ENCODE measurements at places on chromosomes 12 and 14.
A peak's percentile ranks its signal among the peaks of the same experiment; 100 is the strongest.

- peak; percentile 5 for DNase-seq
Observed at GRCh38 chr14:54776361-54777001, 126.1 kb downstream of the GCH1 start.

DNA sequence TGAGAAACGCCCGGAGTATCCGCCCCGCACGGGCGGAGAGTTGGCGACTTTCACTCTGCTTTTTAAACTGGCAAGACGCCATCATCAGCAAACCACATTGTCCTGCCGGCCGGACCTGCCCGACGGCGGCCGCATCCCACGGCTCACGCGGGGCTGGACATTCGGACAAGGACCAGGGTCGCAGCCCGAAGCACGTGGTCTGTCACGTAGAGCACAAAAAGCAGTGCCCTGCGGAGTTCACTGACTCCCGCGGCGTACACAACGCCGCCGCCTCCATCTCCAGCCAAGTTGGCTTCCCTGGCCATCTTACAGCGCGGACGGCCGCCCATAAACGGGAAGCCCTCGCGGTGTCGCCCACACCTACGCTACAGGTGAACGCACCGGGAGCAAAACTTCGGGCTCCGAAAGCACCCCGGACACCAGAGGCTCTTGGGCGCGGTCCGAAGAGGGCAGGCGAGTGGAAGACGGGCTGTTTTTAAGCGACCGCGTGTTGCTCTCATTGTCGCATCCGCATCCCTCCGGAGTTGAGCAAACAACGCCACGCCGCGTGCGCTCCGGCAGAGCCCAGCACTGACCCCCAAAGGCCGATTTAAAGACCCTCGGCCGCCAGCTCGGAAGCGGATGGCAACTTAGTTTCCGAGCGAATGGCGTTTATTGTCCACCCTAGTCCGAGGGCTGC is 966 bp downstream of the SINHCAF start:
- DNase-seq = no peak

GRCh38 chr12:101619026-101619786 is 24.4 kb downstream of the MYBPC1 start:
- DNase-seq = no peak

DNA sequence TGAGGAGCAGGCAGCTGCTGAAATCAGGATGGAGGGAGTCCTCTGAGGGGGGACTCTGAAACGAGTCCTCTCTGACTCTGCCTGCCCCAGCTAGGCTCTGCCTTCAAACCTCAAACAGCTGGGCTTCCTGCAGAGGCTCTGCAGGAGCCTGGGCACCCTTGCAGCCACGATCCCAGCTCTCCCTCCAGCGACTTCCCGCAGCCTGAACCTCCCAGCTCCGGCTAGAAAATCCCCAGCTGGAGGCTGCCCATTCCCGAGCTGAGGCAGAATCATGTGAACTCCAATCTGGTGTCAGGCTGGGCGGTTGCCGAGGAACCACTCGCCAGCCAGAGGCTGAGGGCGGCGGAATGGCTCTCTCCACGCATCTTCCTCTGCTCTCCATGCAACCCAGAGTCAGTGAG is at the start of gene GPR68:
Gene GPR68 (minus strand): TSS at position 204 of the 401 bp plus-strand sequence. CDS start 9,654 bp downstream, outside the sequence.
- DNase-seq = peak; percentile 22

DNA sequence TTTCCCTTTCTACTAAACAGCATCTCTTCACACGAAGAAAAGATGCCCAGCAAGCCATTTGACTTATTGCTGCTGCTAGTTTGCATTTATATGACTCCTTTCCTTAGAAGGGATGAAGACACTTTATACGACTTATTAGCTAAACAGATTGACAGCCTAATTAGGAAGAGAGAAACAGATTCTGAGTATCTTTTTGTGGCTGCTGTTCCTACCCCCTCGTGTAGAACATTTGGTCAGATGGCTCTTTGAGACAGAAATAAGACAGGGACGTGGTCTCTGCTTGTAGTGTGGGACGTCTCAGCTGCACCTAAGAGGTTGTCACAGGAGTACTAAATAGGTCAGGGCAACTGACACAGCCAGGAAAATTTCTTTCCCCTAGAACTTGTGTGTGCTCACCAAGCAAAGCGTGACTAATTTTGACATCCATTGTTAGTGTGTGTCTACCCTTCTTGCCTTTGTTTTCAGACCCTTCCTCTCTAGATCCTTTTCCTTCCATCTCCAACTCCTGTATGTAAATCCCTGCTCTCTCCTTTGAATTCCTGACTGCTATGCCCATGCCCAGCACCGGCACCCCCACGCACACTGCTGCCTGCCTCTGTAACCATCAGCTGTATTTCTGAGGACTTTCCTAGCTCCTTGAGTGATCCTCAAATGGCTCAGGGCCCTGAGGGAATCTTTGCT is 83.2 kb downstream of the DAD1 start:
- DNase-seq = no peak

DNA sequence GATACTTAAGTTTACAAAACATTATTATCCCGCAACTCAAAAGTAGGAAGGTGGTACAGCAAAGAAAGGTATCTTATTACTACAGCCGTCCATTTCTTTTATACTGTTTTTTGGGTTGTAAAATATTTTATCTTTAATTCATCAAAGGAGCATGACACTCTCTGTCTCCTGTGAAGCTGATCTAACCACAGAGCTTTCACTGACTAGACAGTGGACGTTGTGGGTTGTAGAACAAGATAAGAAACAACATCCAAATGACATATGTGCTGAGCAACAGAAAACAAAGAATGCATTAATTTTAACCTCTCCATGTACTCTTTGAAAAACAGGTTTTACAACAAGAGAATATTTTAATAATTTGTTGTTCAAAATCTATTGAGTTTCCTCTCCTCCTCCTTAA is 195.9 kb upstream of the FBXO33 start:
- no peak for DNase-seq

GRCh38 chr14:27730204-27730603 is 1036.4 kb upstream of the FOXG1 start:
- DNase-seq = no peak

DNA sequence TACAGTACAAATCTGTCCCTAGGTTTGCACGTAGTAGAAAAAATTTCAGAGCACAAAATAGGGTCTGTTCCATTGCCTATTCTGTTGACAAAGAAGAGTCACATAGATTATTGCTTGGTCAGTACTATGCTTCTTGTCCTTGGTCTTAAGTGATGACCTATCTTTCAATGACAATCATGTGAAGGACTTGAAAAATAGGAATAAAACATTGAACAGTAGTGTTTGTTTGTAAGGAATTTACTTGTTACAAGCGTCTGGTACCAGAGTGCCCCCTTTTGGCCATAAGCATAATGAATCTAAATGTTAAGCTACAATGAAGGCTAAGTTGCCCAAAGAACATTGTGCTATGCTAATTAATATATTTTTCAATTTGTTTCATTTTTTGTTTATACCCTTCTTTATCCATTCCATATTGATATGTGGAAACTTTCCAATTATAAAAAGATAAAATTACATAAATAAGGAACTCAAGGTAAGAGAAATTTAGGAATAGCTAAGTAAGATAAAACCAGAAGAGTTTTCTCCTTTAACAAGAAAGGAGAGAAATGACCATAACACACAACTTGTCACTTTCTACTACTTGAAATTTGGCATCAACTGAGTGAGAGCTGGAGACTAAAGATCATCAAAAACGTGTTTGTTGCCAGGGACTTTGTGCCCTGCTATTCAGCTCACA is 204.7 kb downstream of the EPS8 start:
- DNase-seq = no peak

GRCh38 chr14:80607430-80608190 is 333.9 kb downstream of the CEP128 start:
- no peak for DNase-seq

DNA sequence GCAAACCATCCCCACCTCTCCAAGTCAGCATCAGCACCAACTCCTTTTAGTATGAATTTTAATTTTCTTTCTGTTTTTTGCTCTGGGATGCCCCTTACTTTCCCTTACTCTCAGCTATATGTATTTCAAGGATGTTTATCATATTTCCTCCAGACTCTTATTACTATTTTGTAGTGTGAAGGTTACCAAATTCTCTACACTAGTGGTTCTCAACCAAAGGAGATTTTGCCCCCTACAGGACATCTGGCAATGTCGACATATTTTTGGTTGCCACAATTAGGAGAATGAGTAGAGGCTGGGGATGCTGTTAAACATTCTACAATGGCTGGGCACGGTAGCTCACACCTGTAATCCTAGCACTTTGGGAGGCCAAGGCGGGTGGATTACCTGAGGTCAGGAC is 29.1 kb upstream of the SOS2 start:
- DNase-seq = no peak

GRCh38 chr14:75875958-75876357 is 105.8 kb downstream of the TGFB3 start:
- DNase-seq = no peak

- no peak for DNase-seq
Observed at GRCh38 chr14:44847526-44848309, 114.0 kb downstream of the KLHL28 start.

DNA sequence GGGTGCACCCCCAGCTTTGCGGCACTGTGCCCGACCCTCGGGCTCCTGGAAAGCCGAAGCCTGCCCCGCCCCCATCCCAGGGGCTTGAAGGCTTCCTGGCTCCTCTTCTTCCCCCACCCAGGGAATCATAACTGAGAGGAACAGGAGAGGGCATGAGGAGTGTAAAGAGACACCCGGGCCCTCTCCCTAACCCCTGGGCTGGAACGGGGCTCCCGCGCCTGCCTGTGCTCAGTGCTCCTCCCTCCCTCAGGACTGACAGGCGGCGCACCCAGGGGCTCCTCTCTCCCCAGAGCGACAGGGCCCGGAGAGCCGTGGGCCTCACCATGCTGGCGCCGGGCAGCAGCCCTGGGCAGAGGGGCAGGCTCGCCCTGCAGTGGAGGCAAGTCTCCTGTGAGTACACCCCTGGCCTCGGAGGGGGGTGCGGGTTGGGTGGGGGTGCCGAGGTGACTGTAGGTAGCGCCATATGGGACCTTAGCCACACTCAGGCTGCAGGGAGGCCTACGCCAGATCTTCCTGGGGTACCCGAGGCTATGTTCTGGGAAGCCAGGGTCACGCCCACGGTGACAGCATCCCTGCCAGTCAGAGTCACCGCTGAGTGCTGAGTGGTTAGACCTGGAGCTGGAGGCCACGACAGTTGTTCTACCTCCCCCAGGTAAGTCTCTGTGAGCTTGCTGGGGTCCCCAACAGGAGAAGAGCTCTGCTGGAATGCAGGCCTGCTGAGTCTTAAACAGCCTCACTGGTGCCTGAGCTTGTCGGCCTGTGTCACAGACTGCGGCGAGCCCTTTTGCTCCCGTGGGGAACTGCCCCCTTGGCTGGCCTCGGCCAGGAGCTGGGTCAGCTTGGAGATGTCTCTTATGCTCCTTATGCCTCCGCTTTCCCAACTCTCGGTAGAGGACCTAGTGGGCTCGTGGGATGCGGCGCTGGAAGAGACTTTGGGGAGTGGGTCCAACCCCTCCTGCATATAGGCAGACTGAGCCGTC is 7.8 kb downstream of the LRTM2 start:
- no peak for DNase-seq

GRCh38 chr12:59936534-59936933 is 340.7 kb downstream of the SLC16A7 start:
- DNase-seq = no peak

DNA sequence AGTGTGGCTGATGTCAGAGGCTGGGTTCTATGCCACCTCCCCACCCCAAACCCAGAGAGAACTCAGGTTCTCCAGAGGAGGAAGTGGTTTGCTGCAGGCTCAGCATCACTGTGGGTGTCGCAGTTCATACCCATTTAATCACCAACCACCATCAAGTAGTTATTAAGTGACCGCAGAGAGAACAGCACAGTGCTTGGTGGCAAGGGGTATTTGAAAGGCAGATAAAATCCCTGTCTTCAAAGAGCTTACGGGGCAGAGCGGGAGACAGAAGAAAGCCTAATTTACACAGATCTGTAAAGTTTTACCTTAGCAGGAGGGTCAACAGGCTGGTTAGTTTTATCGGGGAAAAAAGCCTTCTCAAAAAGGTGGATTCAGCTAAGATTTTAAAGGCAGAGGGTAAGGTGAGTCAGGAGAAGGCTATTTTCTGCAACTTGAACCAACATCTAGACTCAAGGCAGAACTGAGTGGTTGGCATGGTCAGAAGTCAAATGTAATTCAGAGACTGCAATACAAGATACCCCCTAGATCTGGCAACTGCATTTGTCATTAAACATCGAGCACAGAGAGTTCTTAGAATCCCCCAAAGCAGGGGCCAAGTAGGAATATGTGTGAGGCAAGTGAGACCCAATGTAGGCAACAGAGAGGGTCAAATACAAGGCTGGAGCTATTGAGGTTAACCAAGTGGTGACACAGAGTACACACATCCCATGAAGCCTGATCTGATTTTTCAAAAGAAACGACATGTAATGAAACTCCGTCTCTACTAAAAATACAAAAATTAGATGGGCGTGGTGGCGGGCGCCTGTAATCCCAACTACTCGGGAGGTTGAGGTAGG is 13.2 kb downstream of the PXN start:
- no peak for DNase-seq

DNA sequence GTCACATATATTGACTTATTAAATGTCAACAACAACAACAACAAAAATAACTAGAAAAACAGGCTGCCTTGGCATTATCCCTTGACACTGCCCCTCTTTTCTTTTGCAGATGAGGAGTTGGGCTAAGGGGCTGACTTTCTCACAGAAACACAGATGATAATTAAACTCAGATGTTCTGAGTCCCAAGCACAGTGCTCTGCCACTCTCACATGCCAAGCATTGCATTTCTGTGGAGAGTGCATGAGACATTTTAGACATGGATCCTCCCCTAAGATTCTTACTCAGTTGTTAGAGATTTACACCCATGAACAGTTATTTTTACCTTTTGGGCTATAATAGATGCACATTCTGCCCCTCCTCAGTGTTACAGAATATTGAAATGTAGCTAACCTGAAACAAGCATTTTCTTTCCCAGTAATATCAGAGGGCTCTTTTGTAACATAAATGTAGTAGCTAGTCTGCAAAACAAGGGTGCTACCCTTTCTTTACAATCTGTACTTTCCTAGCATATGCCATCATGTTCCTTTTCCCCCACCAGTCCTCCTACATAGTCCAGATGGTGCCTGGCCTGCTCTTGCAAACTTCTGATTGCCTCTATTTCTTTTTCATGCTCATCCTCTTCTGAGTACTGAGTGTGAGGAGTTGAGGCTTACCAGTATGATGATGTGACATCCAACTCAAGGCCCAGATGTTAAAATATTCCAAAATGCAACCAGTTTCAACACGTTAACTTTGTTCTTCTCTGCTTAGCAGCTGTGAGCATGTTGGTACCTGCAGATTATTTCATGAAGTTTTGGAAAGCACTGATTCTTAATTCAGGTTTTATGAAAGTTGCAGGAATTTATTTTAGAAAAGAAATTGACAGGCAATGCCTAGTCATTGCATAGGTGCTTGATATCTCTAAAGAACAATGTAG is 125.0 kb upstream of the ATP2B1 start:
- no peak for DNase-seq

DNA sequence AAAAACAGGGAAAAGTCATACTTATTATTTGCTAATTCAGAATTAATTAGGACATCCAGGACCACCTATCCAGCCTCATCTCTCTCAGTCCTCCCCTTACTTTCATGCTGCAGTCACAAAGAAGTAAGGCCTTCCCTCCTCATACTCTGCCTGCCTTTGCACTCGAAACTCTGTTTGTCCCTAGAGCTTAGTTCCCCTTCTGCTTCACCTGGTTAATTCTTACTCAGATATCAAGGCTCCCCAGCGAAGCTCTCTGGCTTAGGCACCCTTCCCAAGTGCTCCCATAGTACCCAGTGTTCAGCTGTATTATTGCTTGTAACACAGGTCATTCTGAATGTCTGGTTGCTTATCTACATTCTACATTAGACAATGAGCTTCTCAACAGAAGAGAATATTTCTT is 81.3 kb downstream of the ERGIC2 start:
- DNase-seq = no peak

Measured in brain pericyte (primary cell).